ENCODE measurements at places on chromosomes 13 and 19.

DNA sequence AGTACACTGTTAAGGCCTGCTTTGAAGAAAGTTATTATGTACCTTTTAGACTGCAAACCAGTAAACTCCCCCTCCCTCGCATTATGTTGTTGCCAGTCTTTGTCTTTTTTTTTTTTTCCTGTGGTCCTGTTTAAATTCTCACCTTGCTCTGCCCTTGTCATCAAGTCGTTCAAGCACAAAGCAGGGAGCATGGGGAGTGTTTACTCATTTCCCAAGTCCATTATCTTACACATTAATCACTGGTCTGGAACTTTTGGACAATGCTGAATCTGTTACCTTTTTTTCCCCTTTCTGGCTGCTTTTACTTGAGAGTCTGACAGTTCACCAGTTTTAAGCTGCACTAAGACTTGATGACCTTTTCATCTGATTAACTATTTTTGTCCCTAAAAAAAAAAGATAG lies 108.2 kb downstream of the DACH1 start:
- no peak for DNase-seq

GRCh38 chr13:84431646-84432045 lies 549.4 kb upstream of the SLITRK1 start:
- DNase-seq: no peak

DNA sequence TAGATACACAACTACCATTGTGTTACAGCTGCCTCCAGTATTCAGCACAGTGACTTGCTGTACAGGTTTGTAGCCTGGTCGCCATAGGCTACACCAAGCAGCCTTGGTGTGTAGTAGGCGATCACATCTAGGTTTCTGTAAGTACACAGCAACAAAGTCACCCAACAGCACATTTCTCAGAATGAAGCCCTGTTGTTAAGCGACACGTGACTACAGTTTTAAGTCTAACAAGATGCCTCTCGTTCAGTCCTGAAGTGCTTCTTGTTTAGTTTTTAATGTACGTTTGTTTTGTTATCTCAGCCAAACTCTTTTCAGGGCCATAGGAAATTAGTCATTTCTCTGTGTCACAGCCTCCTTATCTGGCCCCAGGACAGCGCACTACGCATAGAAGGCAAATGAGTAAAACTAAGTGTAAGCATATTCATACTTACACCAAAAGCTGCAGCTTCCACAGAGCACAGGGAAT lies 50.0 kb upstream of the GPR183 start:
- DNase-seq: no peak

DNA sequence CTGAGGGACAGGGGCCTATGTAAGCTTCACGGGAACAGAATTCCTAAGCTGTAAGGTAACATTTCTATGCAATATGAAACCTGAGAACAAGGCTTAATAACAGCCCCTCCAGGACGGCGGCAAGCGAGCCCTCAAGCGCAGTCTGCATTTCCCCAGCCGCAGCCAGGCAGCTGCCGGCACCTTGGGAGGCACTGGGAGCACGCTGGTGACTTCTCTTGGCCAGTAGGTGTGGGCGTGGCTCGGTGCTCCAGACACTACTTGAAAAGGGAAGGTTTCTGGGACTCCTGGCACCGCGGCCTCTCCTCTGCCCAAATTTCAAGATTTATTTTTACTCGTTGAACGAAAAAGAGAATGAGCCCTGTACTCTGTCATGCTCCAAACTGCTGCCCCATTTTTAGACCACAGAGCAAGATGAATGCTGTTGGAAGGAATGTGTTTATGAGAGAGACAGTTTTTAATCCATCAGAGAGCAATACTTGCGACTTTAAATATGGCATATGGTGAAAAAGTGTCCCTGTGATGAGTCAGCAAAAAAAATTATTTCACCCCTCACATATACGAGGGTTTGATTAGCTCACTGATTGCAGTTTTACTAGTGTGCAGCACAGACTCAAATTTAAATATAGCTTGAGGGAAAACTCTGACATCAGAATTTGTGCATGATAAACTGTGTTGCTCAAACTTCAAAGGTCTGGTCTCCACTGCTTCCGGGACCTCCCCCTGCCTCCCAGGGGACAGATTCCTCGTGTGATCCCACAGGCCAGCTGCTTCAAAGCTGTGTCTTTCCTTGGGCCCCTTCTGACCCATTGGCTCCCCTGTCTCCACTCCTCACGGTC lies 81.2 kb downstream of the COL4A2 start:
- no peak for DNase-seq

DNA sequence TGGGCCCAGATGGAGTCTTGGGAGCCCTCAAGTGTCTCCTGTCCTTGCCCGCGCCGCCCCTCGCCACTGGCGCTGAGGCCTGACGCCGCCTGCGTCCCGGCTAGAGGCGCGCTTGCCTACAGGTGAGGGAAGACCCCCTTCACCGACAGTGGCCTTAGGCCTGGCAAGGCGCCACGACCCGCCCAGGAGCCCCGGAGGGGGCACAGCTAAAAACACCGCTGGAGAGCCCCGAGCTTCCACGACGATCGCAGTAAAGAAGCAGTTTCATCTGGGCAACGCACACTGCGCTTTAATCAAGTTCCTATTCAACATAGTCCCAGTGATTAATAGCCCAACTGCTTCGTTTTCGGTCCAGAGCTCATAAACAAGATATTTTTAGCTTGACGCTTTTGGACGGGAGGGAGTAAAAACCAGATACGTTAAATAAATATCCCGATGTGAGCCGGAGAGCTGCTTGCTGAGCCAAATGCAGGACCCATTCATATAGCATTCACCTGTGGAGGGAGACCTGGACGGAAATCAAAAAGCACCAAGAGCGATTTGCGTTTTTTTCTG lies 1.5 kb upstream of the CEBPA start:
- DNase-seq: no peak

- no peak for DNase-seq
Observed at GRCh38 chr19:37511186-37511585, 4.4 kb downstream of the ZNF793 start.

- DNase-seq: no peak
Observed at GRCh38 chr13:46624353-46624752, 71.4 kb downstream of the LRCH1 start.

DNA sequence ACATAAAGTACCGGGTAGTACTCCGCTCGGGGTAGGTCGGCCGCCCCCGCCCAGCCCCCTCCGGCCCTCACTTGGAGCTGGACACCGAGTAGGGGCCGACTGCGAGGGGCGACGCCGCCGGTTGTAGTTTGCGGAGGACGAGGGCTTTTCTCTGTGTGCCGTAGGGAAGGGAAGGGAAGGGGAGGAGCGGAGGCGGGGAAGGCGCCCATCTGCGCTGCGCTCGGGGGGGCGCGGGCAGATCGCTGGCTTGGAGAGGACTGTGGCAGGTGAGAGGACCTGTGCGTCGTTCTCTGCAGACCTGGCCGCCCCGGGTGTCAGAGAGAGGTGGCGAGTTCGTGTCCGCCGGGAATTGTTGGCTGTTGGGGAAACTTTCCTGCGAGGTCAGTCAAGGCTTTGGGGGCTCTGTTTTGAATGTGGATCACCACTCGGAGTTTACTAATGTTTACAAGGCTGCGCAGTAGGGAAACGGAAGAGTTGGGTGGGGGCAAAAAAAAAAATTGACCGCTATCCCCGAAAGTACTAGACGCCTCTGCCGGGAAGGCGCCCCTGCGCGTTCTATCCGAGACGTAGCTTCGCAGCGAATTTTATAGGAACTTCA lies 1.4 kb downstream of the ING1 start:
- DNase-seq: no peak

DNA sequence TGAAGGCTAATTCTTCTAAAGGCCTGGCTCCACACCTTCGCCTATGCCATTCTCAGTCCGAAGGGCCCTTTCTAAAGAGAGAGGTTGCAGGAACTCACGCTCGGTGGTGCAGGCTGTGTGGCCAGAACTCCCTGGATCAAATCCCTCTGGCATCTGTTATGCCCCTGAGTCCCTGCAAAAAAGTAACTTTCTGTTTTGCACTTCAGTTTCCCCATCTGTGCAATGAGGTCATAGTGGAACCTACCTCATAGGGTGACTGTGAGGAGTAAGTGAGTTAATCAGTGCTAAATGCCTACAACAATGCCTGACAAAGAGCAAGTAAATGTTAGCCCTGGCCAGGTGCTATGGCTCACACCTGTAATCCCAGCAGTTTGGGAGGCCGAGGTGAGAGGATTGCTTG lies 7.3 kb downstream of the IGSF23 start:
- no peak for DNase-seq

- DNase-seq: no peak
Observed at GRCh38 chr13:89832827-89833226, 1514.7 kb upstream of the MIR17HG start.

DNA sequence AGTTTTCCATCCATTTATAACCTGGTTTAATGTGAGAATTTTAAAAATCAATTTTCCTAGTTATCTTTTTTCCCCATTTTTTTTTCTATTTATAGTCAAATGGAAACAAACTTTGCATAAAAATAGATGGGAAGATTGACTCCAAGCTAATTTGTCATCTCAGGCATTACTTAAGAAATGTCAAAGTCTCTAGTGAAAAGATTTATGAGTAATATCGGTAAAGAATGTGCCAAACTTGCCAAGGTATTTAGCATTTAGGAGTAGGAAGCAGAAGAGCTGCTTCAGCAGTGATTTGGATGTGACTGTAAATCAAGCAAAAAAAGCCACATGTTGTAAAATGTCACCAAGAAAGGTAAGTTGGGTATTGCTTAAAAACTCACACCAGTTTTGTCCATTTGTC lies 108.6 kb downstream of the LACC1 start:
- DNase-seq: no peak

DNA sequence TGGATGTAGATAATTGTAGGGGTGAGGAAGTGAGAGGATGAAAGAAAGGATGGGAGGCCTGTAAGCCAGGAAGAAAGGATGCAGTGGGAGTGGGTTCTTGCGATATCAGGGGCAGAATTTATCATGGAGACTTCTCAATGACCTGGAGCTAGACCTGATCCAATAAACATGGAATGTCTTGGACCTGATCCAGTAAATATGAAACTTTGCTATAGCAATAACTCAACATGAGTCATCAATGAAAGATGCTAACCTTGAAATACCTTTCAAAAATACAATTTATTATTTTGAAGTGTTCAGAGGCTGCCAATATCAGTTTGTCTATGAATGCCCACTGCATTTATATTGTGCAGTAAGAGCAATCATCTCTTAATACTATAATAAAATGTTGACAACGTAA lies 279.5 kb downstream of the POU4F1 start:
- no peak for DNase-seq

- no peak for DNase-seq
Observed at GRCh38 chr13:31909864-31910551, 121.6 kb upstream of the FRY start.

GRCh38 chr19:3149526-3150505 lies 14.0 kb downstream of the GNA15 start:
- no peak for DNase-seq

- no peak for DNase-seq
Observed at GRCh38 chr13:24280720-24281119, 28.7 kb upstream of the C1QTNF9 start.

DNA sequence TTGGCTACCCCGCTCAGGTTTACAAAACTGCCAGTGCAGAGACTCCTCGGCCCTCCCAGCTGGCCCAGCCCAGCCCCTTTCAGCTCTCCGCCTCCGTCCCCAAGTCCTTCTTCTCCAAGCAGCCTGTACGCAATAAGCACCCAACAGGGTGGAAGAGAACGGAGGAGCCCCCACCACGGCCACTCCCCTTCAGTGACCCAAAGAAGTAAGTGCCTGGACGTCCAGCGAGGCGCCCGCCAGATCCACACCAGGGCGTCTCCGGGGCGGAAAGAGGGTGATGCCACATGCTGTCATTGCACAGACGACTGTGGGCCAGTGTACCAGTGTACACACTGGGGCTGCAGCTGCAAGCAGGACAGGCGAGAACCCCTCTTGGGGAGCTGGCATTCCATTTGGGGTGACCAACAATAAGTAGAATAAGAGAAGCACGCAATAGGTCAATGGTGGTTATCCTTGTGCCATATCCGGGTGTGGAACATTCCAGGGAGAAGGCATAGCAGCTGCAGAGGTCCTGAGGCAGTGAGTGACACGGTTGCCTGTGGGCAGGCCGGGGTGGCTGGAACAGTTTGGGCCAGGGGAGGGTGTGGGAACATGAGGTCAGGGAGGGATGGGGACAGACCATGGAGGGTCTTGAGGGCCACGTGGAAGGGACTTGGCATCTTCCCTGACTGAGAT lies 41.3 kb downstream of the DPF1 start:
- no peak for DNase-seq

GRCh38 chr19:46626446-46626845 lies 1.6 kb upstream of the PTGIR start:
- DNase-seq: no peak

- DNase-seq: no peak
Observed at GRCh38 chr13:114256547-114256946, 21.9 kb downstream of the CDC16 start.

GRCh38 chr13:106475852-106476251 lies 59.6 kb downstream of the EFNB2 start:
- DNase-seq: no peak

- no peak for DNase-seq
Observed at GRCh38 chr13:66875264-66875663, 354.9 kb downstream of the PCDH9 start.

GRCh38 chr19:45814166-45814780 lies 835 bp downstream of the RSPH6A start:
- no peak for DNase-seq

DNA sequence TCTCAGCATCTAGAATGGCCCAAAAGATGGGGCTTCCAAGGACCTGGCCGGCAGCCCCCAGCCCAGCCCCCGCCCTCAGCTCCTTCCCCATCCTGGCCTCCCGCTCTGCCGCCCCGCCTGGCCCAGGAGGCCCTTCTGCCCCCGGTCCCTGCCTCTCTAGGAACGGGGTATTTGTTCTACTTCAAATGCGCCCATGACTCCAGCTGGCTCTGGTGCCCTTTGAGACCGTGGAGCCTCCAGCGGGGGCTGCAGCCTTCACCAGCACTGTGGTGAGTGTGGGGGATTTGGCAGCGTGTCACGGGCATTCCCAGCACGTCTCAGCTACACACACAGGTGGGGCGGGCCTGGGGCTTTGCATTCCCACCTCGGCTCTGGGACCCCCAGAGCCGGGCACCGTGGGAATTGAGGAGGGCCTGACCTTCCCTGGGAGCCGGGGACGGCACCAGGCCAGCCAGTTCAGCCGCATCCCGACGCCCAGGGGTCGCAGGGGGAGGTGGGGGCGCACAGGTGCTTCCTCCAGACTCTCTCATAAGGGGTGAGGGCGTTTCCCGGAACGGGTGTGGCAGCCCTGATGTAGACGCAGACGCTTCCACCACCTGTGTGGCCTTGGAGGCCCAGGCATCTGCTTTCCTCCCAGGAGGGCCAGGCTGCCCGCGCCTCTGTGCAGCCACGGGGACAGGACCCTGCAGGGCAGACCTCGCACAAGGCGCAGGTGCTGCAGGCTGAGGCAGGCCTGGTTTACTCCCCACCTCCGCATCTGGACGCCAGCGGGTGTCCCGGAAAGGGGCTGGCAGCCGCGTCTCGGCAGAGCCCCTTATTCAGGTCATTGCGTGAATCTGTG lies 947 bp downstream of the ATP4B start:
- DNase-seq: no peak

GRCh38 chr19:47861630-47862029 lies 2.6 kb downstream of the TPRX2 start:
- DNase-seq: no peak

DNA sequence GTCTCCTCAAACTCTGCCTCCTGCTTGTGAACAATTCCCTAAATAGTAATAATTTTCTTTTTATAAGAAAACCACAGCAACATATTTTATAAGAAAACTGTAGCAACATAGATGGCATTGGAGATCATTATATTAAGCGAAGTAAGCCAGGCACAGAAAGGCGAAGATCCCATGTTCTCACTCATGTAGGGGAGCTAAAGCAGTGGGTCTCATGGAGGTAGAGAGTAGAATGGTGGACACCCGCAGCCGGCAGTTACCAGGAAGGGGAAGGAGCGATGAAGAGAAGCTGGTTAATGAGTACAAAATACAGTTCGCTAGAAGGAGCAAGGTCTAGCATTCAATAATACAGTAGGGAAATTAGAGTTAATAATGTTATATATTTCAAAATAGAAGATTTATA lies 42.9 kb downstream of the CRYL1 start:
- no peak for DNase-seq

All from ecto neural progenitor cell (in vitro differentiated cells).